ENCODE measurements at places on chromosomes 7 and 10.

GRCh38 chr10:133013463-133013862, 71.1 kb upstream of the CFAP46 start:
- DNase-seq, result no peak

DNA sequence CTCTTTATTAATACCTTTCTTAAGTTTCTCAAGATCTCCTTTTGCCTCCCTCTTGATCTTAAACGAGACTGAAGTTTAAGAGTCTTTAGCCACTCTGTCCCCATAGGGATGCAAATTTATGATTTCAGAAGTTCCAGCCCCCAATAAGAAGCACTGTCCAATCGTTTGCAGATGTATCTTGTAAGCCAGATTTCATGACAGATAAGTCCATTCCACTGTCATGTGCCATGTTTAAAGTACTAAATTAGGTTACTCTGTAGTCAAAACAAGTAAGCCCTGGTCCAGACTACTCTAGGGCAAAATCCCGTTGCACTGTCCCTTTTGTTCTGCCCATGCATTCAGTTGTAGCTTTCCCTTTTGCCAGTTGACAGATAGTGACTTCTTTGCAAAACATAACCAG, 157.2 kb upstream of the KAT6B start:
- DNase-seq, result no peak

GRCh38 chr7:106068538-106068961, 43.6 kb downstream of the SYPL1 start:
- no peak for DNase-seq

GRCh38 chr10:35184527-35185171, 58.0 kb downstream of the CREM start:
- no peak for DNase-seq

DNA sequence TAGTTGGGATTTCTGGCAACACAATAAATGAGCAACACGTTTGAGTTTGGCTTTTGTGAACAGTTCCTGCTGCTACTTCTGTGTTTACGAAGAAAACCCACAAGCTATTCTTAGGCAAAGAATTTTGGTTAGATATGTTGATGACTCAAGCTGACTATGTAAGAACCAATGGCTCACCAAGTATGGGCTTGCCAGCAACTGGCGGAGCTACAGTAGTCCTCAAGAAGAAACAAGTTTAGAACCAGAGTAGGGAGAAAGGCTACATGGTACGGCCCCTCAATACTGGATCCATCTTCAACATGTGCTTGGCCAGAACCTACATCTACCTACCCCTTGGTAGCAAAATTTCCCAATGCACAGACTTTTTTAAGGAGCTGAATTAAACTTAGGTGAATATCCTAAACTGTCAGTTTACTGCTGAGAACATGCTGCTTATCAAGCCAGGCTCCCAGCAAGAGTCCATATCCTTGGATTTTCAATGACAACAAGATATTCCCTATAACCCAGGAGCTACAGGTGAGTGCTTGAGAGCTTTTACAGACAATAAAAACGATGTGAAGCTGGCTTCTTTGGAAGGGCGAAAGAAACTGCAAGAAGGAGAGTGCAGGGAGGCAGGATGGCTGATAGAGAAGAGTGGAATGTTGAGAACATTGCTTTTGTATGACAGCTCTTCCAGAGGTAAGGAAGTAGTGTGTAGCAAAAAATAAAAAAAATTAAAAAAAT, 74.3 kb upstream of the ASAH2 start:
- DNase-seq, result no peak

DNA sequence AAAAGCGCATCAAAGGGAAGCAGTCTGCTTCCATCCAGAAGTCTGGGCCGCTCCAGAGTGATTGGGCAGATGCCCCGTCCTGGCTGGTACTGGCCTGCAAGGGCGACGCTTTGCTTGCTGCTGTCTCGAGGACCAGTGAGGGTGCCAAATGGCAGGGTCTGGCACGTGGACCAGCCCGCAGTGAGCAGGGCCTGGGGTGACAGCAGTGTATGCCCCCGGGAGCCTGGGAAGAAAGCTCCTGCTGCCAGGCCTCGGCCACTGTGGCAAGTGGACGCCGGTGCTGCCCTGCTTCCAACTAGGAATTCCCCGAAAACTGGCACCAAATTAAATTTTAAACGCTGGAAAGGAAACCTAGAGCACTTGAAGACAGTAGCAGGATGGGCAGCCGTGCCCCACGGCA, 357.0 kb upstream of the MKI67 start:
- DNase-seq, result no peak

GRCh38 chr7:32905175-32905662, 13.7 kb upstream of the KBTBD2 start:
- DNase-seq, result no peak

DNA sequence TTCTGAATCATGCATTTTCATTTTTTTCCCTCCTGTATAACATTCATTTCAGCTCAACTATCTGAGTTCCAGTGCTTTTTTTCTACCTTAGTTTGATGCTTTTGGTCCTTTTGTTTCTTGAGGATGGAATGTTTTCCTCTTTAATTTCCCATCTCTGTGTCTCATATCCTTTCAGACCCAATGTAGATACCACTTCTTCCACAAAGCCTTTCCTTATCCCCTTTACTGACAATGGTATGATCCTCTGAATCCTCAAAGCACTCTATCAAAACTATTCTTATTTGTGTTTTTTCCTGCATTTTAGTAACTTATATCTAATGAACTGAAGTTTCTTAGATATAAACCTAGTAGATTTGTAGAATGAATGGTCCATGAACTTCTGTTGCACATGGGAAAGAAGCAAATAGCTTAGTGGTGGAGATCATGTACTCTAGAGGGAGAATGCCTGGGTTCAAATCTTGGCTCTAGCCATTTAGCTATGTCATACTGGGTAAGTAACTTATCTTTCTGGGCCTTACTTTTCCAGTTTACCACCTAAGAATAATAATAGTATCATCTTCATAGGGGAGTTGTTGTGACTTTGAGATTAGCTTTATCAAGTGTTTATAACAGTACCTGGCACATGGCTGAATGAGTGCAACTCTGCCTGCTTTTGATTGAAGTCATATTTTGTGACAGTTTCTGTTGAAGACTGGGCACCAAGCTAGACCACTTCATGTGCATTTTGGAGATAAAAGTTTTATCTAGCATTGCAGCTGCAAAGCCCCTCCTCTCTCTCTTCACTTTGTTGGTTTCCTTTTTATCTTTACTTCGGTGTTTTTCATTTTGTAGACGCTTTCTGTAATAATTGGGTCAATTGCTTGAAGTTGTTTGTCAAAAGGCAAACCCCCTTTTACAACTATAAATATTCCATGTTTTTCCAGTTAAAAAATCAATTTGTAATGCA, 18.5 kb downstream of the STAM start:
- no peak for DNase-seq

- DNase-seq, result no peak
These were observed 95.3 kb upstream of the MACROH2A2 start for GRCh38 chr10:69957241-69957885.

DNA sequence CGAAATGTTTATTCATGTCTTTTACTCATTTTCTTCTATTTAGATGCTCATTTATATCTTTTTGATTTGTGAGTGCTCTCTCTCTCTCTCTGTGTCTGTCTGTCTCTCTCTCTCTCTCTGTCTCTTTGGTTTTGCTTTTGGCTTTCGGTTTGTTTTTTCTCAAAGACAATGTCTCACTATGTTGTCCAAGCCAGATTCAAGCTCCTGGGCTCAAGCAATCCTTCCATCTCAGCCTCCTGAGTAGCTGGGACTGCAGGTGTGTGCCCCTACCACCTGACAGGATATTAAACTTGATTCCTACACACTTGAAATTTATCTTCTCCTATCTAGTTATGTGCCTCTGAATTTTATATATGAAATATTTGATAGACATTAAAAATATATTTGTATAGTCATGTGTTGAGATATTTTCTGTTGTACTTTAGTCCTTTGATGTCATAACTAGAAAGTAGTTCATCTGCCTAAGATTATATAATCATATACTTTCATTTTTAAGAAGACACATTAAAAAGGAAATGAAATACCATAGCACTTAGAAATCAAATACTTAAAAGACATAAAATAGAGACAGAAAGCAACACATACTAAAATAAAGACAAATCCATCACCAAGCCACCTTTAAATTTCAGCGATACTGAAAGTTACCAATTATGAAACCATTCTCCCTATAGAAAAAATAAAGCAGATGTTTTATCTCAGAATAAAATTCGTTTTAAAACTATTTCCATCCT, 68.1 kb upstream of the SFMBT2 start:
- no peak for DNase-seq

- no peak for DNase-seq
These were observed 69.0 kb upstream of the WNT16 start for GRCh38 chr7:121259826-121260225.

- DNase-seq, result no peak
These were observed 78.4 kb upstream of the NANOS1 start for GRCh38 chr10:118950997-118951637.

- DNase-seq, result no peak
These were observed 130.9 kb upstream of the ADCY1 start for GRCh38 chr7:45443263-45443662.

Data from mesothelial cell of epicardium (in vitro differentiated cells).